ENCODE measurements at places on chromosomes 12 and 14.

DNA sequence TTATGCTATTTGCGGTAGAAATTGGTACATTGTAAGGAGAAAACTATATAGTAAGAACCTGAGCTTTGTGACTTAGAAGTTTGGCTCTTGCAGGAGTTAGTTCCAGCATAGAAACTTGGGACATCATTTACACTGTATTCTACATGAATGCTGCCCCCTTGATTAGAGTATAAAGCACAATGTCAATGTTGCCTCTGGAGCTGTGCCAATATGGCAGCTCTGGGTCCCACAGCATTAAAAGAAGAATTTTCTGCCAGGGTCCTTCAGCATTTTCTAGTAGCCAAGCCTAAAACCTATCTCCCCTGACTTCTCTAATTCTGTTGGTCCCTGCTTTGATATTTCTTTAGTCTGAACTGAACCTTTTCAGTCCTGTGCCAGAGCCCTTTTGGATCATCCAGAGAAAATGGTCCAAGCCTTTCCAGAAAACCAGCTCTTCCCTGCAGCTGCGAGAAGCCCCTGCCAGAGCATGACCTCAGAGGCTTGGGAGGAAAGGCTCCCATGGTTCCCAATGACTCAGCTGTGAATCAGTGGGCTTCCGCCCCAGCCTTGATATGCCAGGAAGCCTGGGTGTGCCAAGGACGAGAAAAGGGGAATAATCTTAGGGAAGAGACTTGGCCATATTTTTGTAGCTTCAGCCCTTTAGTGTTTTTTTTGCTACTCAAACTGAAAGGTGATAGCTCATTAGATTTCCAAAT lies 43.2 kb downstream of the PLEKHG7 start:
- no peaks in the 10 kb centered on the region for H3K4me1 ChIP-seq
- H3K27me3 ChIP-seq, result no peaks in the 10 kb centered on the region
- H3K27ac ChIP-seq, result no peak overlapping the region
- no peak overlapping the region for H3K4me3 ChIP-seq

DNA sequence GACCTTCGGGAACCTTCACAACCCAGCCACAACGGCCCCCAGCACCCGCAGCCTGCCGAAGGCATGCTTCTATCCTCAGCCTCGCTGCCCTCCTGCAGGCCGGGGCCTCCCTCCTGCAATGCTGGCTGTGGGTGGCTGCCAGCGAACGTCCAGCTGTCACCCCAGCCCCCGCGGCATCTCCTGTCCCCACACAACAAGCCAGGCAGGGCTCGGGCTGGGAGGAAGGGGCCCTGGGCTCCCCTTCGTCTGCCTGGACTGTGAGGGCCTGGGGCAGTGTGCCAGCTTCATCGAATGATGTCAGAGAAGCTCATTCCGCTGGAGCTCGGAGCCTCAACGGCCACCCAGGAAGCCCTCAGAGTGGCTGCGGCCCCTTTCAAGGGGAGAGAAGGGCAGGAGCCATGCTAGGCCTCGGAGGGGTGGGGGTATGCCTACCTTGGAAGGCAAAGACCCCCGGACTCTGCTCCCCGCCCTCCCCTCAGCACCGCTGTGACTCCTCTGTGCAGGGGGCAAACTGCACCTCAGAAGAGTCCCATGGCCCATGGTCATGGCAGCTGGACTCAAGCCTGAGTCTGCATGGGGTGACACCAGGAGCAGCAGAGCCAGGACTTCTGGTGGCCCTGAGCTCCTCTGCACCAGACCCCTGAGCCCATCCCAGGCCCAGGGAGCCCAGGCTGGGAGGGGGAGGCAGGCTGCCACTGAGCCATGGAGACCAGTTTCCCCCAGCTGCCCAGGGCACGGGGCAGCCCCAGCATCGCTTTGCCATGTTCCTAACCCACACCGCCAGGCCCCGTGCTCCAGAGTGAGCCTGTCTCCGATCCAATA lies 24.7 kb upstream of the C14orf180 start:
- H3K27ac ChIP-seq, result no peak overlapping the region
- peaks cover 2% of the 10 kb centered on the region for H3K27me3 ChIP-seq
- no peak overlapping the region for H3K4me3 ChIP-seq
- no peak for DNase-seq
- peaks cover 3% of the 10 kb centered on the region for H3K4me1 ChIP-seq

GRCh38 chr12:95976416-95976832 lies 19.7 kb downstream of the HAL start:
- H3K27ac ChIP-seq, result no peak overlapping the region
- H3K36me3 ChIP-seq, result no peaks in the 10 kb centered on the region
- no peak for DNase-seq
- no peaks in the 10 kb centered on the region for H3K27me3 ChIP-seq
- peaks cover 19% of the 10 kb centered on the region for H3K4me1 ChIP-seq

GRCh38 chr14:55188686-55189295 lies 2.6 kb downstream of the DLGAP5 start:
- H3K27ac ChIP-seq, result no peak overlapping the region
- no peak for DNase-seq
- no peaks in the 10 kb centered on the region for H3K27me3 ChIP-seq
- no peak overlapping the region for H3K4me3 ChIP-seq
- H3K4me1 ChIP-seq, result no peaks in the 10 kb centered on the region

GRCh38 chr14:47790477-47790876 lies 115.1 kb upstream of the MDGA2 start:
- H3K4me1 ChIP-seq, result no peaks in the 10 kb centered on the region
- no peak overlapping the region for H3K4me3 ChIP-seq
- H3K27ac ChIP-seq, result no peak overlapping the region

DNA sequence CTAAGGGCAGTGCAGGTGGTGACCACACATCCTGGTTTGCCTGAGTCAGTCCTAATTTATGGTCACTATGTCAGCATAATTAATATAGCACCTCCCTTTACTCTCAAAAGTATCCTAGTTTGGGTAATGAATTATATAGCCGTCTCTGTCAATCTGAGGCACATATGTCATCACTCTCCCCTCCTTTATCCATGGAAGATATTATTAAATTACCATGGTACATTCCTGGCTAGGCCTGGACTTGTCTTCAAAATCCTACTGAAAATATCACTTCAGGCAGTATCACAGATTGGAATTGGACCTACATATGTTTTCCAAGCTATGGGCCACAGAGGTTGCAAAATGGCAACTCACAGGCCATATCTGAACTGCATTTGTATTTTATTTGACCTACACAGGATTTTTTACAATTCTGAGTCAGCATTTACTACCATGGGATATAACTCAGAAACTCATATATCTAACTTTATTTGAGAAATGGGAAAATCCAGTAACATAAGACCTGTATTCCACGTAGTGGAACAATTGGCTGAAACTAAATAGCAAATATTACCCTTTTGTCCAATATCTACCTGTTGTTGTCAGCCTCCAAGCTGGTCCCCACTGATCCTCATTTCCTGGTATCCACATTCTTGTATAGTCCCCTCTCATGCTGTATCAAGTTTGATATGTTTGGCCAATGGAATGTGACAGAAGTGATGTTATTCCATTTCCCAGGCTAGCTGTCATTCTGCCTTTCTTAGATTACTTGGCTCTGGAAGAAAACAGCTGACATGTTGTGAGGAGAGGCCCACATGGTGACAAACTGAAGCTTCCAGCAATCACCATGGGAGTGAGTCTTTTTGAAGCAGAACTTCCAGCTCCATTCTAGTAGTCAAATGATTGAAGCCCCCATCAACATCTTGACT lies 102.5 kb upstream of the MDM1 start:
- H3K36me3 ChIP-seq, result no peaks in the 10 kb centered on the region
- no peak overlapping the region for H3K27ac ChIP-seq
- H3K27me3 ChIP-seq, result no peaks in the 10 kb centered on the region
- no peak for DNase-seq

DNA sequence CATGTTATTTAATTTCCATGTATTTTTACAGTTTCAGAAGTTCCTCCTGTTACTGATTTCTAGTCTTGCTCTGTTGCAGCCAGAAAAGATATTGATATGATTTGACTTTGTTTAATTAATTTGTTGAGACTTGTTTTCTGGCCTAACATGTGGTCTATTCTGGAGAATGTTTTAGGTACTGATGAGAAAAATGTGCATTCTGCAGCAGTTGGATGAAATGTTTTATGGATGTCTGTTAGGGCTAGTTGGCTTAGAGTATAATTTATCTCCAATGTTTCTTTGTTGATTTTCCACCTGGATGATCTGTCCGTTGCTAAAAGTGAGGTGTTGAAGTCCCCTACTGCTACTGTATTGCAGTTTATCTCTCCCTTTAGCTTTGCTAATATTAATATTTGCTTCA lies 54.4 kb downstream of the GPR137C start:
- no peak for DNase-seq
- no peaks in the 10 kb centered on the region for H3K36me3 ChIP-seq
- no peak overlapping the region for H3K27ac ChIP-seq
- no peak overlapping the region for H3K4me3 ChIP-seq
- H3K4me1 ChIP-seq, result no peaks in the 10 kb centered on the region

- no peaks in the 10 kb centered on the region for H3K27me3 ChIP-seq
- no peak overlapping the region for H3K4me3 ChIP-seq
- no peaks in the 10 kb centered on the region for H3K4me1 ChIP-seq
- no peak overlapping the region for H3K27ac ChIP-seq
- peak; percentile 55 for DNase-seq
- no peaks in the 10 kb centered on the region for H3K36me3 ChIP-seq
Measured at GRCh38 chr12:77685112-77685511, 145.6 kb upstream of the NAV3 start.

GRCh38 chr12:130026608-130027176 lies 122.9 kb upstream of the TMEM132D start:
- no peak overlapping the region for H3K27ac ChIP-seq
- H3K36me3 ChIP-seq, result no peaks in the 10 kb centered on the region
- no peaks in the 10 kb centered on the region for H3K4me1 ChIP-seq
- DNase-seq, result no peak
- no peak overlapping the region for H3K4me3 ChIP-seq

GRCh38 chr14:41498959-41499358 lies 107.7 kb upstream of the LRFN5 start:
- H3K4me1 ChIP-seq, result no peaks in the 10 kb centered on the region
- H3K36me3 ChIP-seq, result no peaks in the 10 kb centered on the region
- H3K27me3 ChIP-seq, result no peaks in the 10 kb centered on the region
- no peak overlapping the region for H3K4me3 ChIP-seq

DNA sequence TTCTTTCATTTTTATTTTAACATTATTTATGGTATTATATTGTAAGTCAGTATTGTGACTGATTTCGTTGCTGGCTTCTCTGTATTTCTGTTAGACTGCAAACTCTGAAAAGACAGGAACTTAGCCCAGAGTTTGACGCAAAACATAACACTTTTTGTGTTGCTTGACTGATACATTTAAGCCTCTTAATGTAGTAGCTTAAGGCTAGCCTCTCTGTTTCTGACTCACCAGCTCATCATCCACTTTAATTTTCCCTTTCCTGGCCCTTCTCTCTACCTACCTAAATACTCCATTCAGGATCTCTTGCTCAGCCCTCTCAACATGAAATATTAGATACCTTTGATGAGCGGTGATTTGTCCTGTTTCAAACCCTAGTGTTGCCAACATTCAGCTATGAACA lies 420.6 kb downstream of the LRFN5 start:
- no peak overlapping the region for H3K4me3 ChIP-seq
- no peak overlapping the region for H3K27ac ChIP-seq
- DNase-seq, result no peak
- H3K36me3 ChIP-seq, result no peaks in the 10 kb centered on the region
- H3K27me3 ChIP-seq, result no peaks in the 10 kb centered on the region

- H3K4me3 ChIP-seq, result no peak overlapping the region
- DNase-seq, result no peak
- no peaks in the 10 kb centered on the region for H3K27me3 ChIP-seq
Measured at GRCh38 chr12:13104409-13104808, 942 bp upstream of the GSG1 start.

DNA sequence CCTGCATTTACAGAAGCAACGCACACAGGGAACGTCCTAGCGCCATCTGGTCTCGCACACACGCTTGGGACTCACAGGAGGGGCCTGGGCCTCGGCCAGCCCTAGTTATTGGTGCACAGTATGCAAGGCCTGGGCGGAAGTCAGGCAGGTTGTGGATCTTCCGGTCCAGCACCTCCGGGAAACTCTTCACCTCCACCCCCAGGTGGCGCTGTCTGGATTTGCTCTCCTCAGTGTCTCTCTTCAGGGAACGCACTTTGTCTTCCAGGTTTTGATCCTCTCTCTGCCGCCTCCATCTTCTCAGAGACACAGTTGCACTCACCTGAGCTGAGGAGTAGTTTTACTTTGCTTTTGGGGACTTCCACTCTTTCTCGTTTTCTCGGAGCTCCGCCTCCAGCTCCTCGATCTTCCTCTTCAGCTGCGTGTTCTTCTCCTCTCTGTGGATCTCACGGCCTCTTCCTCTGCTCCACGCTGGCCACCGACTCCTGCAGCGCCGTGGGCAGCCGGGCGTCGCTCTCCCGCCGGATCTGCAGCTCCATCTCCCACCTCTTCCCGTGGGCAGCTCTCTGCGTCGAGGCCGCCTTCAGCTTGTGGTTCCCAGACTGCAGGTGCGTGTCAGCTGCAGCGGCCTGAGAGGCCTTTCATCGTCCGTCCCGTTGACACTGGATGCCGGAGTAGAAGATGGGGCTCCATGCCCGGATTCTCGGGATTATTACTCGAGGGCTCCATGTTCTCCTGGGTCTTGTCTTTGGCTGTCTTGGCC lies 933.8 kb downstream of the TMEM121 start:
- no peaks in the 10 kb centered on the region for H3K4me1 ChIP-seq
- no peak overlapping the region for H3K27ac ChIP-seq
- no peaks in the 10 kb centered on the region for H3K36me3 ChIP-seq
- H3K4me3 ChIP-seq, result no peak overlapping the region
- H3K27me3 ChIP-seq, result no peaks in the 10 kb centered on the region
- no peak for DNase-seq

GRCh38 chr14:54738009-54738408 lies 164.6 kb downstream of the GCH1 start:
- H3K36me3 ChIP-seq, result no peaks in the 10 kb centered on the region
- H3K27me3 ChIP-seq, result no peaks in the 10 kb centered on the region
- no peak for DNase-seq
- no peaks in the 10 kb centered on the region for H3K4me1 ChIP-seq
- H3K4me3 ChIP-seq, result no peak overlapping the region

DNA sequence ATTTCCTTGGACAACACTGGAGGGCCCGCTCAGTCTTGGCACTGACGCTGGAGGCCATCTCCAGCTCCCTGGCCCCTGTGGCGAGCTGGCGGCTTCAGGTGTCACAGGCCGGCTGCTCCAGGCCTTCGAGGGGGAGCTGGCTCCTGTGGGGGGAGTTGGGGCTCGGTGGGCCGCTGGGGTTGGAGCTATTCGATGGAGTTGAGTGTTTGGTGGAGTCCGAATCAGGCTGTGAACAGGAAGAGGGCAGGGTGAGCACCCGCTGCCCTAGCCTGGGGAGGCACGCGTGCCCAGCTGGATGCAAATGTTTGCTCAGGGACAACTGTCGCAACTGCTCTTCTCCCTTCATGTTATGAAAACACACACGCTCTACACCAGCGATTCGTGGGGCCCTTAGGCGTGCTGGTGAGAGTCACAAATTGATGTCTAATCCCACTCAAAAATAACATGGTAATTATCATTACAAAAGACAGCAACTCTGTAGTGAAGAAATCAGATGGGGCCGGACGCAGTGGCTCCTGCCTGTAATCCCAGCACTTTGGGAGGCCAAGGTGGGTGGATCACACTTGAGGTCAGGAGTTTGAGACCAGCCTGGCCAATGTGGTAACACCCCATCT lies 11.3 kb downstream of the AMN start:
- H3K36me3 ChIP-seq, result peaks cover 53% of the 10 kb centered on the region
- no peak overlapping the region for H3K4me3 ChIP-seq
- H3K27ac ChIP-seq, result no peak overlapping the region

- H3K36me3 ChIP-seq, result no peaks in the 10 kb centered on the region
- peaks cover 3% of the 10 kb centered on the region for H3K27me3 ChIP-seq
- H3K4me1 ChIP-seq, result peaks cover 3% of the 10 kb centered on the region
Measured at GRCh38 chr12:6044082-6044481, 80.4 kb downstream of the VWF start.

GRCh38 chr12:104310751-104311633 lies 7.5 kb downstream of the EID3 start:
- H3K27ac ChIP-seq, result no peak overlapping the region
- H3K27me3 ChIP-seq, result no peaks in the 10 kb centered on the region
- H3K36me3 ChIP-seq, result peaks cover 32% of the 10 kb centered on the region
